NCI-H1092 (cell line): ENCODE measurements at places on chromosomes 16 and 17.

DNA sequence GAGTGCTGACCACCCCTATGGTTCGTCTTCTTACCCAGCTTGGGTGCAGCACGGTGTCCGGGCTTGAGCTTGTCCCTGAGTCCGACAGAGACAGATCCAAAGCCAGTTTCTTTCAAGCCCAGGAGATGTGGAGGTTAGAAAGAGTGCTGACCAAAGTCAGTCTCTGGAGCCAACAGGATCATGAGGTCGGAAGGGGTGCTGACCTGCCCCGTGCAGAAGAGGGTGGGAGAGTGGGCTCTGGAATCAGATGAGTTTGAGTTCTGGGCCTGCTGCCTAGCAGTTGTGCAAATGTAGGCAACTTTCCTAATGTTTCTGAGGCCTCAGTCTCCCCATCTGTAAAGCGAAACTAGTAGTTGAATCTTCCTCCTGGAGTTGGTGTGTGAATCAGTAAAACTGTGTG lies 24.5 kb downstream of the NKD1 start:
- DNase-seq, result no peak

GRCh38 chr17:3385869-3386816 lies at the start of gene OR3A2:
OR3A2 (minus strand) TSS chr17:3386308.
- DNase-seq, result no peak

DNA sequence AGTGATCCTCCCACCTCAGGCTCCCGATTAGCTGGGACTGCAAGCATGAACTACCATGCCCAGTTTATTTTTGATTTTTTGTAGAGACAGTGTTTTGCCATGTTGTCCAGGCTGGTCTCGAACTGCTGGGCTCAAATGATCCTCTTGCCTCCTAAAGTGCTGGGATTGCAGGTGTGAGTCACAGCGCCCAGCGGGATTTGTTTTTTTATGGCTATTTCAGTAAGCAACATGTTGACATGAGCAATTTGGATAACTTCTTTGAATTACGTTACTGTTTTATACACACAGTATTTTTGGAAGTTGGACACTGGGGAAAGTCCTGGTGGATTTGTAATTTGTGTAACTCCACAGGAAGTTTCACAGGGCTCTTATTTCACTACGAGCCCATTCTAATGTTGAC lies 18.5 kb upstream of the RHOT1 start:
- no peak for DNase-seq

GRCh38 chr17:74478420-74479100 lies 12.1 kb downstream of the CD300A start:
- DNase-seq, result no peak

- DNase-seq, result no peak
Observed at GRCh38 chr17:79996291-79996690, 39.4 kb downstream of the TBC1D16 start.

DNA sequence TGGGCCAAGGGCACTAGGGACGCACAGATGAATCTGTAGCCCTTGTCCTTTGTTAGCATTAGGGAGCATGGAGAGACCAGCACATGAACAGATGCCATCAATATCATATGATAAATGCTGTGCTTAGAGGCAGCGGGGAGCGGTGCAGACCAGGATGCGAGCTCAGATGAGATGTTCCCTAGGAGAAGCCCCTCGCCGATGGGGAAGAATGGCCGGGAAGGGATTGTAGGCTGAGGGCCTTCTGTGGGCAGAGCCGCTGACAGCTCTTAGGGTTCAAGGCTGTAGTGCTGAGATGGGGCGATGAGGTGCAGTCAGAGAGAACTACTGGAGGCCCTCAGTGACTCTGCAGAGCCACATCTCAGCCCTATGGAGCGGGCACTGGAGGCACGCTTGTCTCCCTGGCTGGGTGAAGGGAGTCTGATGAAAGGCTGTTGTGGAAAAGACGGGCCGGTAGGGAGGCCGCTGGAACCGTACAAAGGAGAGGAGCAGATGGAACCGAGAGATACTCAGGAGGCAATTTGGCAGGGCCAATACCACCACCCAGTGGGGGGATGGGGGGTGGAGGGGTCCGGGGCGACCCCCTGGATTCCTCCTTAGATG lies 66.3 kb upstream of the ENDOV start:
- DNase-seq, result no peak

DNA sequence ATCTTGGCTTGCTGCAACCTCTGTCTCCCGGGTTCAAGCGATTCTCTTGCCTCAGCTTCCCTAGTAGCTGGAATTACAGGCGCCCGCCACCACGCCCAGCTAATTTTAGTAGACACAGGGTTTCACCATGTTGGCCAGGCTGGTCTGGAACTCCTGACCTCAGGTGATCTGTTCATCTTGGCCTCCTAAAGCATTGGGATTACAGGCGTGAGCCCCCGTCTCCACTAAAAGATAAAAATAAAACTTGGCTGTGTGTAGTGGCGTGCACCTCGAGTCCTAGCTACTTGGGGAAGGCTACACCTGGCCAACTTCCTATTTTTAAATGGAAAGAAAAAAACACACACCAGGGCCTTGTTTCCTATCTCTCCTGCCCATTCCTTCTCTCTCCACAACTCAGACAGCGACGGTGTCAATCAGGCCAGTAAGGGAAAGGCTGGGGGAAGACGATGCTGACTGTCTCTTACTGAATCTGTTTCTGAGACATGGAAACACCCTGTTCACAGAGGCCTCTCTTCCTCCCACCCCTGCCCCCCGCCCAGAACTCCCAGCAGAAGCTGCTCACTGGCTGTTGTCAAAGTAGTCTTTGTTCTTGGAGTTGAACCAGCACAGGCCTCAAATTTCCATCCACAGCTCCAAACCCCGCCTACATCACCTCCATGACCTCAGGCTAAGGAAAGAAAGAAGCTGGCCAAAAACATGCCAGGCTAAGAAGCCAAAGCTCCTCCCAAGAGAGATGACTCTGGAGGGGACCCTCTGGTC lies 96.6 kb downstream of the NXN start:
- no peak for DNase-seq

DNA sequence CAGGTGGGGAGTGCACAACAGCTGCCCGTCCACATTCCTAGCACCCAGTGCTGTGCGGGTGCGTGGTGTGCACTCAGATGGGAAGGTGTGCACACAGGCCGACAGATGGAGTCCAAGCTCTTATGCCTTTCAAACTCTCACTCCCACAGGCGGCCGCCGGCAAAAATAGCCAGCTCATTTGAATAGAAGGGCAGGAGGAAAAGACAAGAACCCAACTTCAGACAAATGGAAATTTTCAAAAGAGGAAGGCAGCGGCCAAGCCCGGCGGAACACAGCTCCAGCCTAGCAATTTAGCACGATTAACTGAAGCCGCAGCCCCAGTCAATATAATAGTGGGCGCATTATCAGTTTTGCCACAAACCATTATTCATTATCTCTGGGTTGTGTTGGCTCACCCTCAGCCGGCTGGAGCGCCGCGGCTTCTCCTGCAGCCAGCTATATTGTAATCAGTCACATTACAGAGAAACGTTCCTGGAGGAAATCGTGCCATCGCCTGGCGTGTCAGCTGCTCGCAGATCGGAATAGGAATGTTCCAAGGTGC lies 103.9 kb upstream of the SEC14L1 start:
- peak; percentile 62 for DNase-seq

- no peak for DNase-seq
Observed at GRCh38 chr17:82167028-82167427, 45.6 kb downstream of the CCDC57 start.

- DNase-seq, result no peak
Observed at GRCh38 chr17:76241204-76241538, 878 bp upstream of the RNF157 start.

DNA sequence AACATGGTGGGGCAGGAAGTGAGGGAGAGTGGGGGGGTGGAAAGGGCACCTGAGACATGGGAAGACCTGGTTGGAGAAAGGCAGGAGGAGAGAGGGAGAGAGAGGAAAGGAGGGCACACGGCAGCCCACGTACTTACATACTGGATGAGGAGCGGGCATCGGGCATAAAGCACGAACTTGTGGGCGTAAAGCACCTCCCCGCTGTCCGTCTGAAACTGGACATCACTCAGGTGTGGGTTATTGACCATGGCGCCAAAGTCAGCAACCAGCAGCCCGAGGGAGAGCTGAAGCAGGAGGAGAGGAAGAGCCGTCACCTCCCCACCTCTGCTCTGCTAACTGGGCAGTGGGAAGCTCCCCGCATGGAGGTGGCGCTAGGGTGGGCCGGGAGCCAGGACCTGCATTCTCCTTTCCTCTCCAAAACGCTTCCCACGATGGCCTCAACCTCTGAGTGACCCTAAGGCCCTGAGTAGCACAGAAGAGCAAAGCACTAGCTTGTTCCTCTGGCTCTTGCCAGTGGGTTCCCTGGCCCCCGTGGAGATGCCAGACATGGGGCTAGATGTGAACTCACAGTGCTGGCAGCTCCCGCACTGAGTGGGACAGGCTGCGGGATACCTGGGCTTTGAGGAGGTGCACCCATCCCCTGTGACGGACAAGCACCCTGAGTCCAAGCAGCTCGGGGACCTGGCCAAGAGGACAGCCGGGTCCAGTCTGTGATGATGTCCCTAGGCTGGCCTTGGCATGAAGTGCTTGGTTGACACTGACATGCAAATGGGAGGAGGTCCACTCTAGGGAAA lies 16.9 kb downstream of the SLX4 start:
- DNase-seq, result no peak

GRCh38 chr16:75550211-75550662 lies 5.8 kb downstream of the TMEM231 start:
- DNase-seq, result no peak

DNA sequence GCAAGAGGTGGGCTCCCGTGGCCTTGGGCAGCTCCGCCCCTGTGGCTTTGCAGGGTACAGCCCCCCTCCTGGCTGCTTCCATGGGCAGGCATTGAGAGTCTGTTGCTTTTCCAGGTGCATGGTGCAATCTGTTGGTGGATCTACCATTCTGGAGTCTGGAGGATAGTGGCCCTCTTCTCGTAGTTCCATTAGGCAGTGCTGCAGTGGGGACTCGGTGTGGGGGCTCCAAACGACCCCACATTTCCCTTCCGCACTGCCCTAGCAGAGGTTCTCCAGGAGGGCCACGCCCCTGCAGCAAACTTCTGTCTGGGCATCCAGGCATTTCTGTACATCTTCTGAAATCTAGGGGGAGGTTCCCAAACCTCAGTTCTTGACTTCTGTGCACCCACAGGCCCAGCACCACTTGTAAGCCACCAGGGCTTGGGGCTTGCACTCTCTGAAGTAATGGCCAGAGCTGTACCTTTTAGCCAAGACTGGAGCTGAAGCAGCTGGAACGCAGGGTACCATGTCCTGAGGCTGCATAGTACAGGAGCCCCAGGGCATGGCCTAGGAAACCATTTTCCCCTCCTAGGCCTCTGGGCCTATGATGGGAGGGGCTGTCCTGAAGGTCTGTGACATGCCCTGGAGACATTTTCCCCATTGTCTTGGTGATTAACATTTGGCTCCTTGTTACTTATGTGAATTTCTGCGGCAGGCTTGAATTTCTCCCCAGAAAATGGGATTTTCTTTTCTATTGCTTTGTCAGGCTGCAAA lies 6.0 kb downstream of the PRKAR1A start:
- DNase-seq, result no peak
